ENCODE measurements at places on chromosomes 7 and 10.

- DNase-seq, result no peak
These were observed 11.2 kb upstream of the ARPC1A start for GRCh38 chr7:99314504-99314903.

- no peak for DNase-seq
These were observed 299.4 kb downstream of the TCERG1L start for GRCh38 chr10:131011936-131012640.

GRCh38 chr10:36351159-36351558 is 709.1 kb upstream of the FZD8 start:
- no peak for DNase-seq

DNA sequence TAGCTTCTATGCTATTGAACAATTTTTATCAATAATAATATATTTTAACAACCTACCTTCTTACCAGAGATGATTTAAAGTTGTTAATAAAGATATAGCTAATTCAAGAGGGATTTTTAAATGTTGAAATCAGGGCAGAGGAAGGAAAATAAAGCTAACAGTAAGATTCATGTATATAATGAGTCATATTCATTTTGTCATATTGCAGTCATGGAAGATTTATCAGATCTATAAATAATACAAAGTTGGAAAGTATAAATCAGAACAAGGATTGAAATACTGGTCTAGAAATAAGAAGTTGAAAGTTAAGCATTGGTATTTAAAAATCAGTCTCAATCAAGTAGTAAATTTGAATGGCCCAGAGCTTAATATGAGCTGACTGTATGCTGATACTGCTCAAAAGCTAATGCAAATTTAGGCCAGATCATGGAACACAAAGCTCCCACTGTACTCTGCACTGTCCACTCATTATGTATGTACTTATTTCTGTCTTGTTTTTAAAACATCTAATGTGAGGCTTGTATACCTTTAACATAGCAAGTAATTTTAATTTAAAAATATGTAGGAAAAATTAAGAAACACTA is 196.9 kb downstream of the ZEB1 start:
- no peak for DNase-seq

DNA sequence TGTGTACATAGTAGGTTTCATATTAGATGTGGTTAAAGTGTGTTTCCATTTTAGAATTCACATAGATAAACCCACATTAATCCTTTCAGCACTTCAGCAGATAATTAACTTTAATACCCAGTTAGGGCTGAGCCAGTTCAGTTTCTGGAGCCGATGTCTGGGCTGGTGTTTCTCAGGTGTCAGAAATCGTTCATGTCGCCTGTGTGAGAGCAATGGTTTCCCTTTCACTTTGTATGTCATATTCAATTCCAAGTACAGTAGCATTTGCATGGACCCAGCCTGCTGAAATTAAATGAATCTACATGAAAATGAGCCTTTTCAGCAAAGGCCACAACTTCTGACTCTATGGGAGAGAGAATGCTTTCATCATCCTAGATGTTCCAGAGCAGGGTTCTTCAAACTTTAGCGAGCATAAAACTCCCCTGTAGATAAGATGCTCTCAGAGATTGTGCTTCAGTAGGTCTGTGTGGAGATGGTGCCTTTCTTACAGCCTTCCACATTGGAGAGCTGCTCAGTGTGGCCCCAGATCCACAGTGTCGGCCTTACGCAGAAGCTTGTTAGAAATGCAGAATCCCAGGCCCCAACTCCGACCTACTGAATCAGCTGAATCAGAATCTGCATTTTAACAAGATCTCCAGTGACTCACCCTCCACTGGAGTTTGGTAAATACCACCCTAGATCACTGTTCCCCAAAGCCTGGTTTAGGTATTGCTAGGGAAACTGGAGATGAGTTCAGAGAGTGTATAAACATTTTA is 19.6 kb downstream of the WIPF3 start:
- DNase-seq, result no peak

DNA sequence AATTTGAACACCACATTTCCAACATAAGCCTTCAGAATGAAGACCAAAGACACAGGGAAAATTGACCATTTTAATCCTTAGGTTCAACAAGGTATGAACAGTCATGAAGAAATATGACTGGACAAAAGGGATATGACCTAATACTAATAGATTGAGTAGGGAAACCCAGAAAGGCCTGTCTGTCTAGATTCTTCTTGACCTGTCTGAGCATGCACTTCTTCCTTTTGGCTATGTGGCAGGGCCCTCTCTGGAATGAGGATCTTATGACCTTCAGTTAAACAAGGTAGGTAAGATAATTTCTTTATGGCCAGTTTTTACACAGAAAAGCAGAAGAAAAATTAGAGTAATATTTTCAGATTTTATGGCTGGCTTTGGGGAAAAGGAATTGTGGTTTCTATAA is 3.0 kb upstream of the PHYHIPL start:
- no peak for DNase-seq

DNA sequence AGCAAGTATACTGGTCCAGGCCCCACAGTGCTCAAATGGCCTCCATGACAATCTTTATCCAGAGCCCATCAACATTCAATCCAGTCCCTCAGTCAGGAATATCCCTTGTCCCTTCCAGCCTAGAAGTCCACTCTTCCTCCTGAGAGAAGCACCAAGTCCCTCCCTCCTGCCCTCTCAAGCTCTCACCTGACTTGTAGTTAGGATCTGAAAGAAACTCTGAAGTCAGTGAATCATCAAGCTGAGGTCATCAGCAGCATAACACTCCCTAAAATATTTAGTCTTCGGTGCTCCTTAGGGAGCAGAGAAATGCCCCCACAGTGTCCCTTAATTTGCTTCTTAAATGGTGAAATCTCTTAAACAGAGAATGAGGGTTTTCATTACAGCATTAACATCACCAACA is 31.0 kb downstream of the GRM8 start:
- no peak for DNase-seq

GRCh38 chr7:88254721-88255424 is 35.0 kb upstream of the SRI start:
- no peak for DNase-seq

DNA sequence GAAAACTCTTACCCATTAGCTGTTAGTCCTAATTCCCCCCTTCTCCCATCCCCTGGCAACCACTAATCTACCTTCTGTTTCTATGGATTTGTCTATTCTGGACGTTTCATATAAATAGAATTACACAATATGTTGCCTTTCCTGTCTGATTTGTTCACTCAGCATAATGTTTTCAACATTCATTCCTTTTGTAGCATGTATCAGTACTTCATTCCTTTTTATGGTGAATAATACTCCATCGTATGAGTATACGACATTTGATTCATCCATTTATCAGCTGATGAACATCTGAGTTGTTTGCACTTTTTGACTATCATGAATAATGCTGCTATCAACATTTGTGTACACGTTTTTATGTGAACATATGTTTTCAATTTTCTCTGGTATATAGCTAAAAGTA is 4.4 kb upstream of the FRAT1 start:
- no peak for DNase-seq
